Smooth muscle cell of trachea (primary cell): ENCODE measurements at places on chromosomes 2 and 18. TPM values are rescaled to one million over a fixed set of nuclear protein-coding genes. Genes with fewer than 3 reads are reported as not detected.

Gene MAP3K19
- total RNA-seq, result not detected in 2 replicates

Gene LYPD6
- 0.15 and 0.33 TPM in 2 replicates for total RNA-seq

Gene PREB
- total RNA-seq, result 33.7 and 40.2 TPM in 2 replicates

Gene HOXD12
- not detected in 2 replicates for total RNA-seq

Gene COL4A3
- total RNA-seq, result 0.17 and 0.29 TPM in 2 replicates

Gene DCC
- total RNA-seq, result 0.17 and 2.5 TPM in 2 replicates

Gene CDH7
- total RNA-seq, result not detected in 2 replicates

Gene PSMA8
- not detected in 2 replicates for total RNA-seq

Gene AKAIN1
- total RNA-seq, result not detected in 2 replicates

Gene CYP26B1
- total RNA-seq, result under 0.01 and 0.50 TPM in 2 replicates

Gene ADAM23
- total RNA-seq, result 10.6 and 13.2 TPM in 2 replicates

Gene KCNIP3
- total RNA-seq, result 2.9 and 3.6 TPM in 2 replicates

Gene ZNF532
- total RNA-seq, result 51.4 and 60.4 TPM in 2 replicates

Gene SERPINB13
- not detected in 2 replicates for total RNA-seq

Gene DBI
- 72.1 and 160 TPM in 2 replicates for total RNA-seq

Gene SLC8A1
- total RNA-seq, result 71.3 and 80.3 TPM in 2 replicates

Gene TMEM247
- total RNA-seq, result not detected in 2 replicates

Gene AQP12A
- not detected in 2 replicates for total RNA-seq

Gene TMEM17
- total RNA-seq, result 2.0 and 2.8 TPM in 2 replicates

Gene EFHD1
- under 0.01 TPM in 1 of 2 replicates, not detected in the other for total RNA-seq

Gene FTCDNL1
- 3.3 and 4.5 TPM in 2 replicates for total RNA-seq

Gene PTPRM
- 43.8 and 78.6 TPM in 2 replicates for total RNA-seq

Gene NEB
- 0.15 and 0.17 TPM in 2 replicates for total RNA-seq

Gene SLC40A1
- total RNA-seq, result 15.4 and 73.1 TPM in 2 replicates

Gene RTP5
- total RNA-seq, result not detected in 2 replicates

Gene SEMA4F
- 10.2 and 18.4 TPM in 2 replicates for total RNA-seq

Gene PLEKHM3
- 15.6 and 16.0 TPM in 2 replicates for total RNA-seq

Gene SLC4A5
- total RNA-seq, result under 0.01 and 0.44 TPM in 2 replicates

Gene PSD4
- total RNA-seq, result 1.6 and 5.0 TPM in 2 replicates

Gene POMC
- total RNA-seq, result 0.66 and 3.8 TPM in 2 replicates

Gene SKOR2
- not detected in 2 replicates for total RNA-seq

Gene ERMN
- not detected in 2 replicates for total RNA-seq

Gene DUSP19
- total RNA-seq, result 3.5 TPM in 2 replicates

Gene COBLL1
- 5.8 and 6.5 TPM in 2 replicates for total RNA-seq

Gene RAD51AP2
- not detected in 2 replicates for total RNA-seq

Gene PNO1
- 8.7 and 10.9 TPM in 2 replicates for total RNA-seq

Gene EML6
- total RNA-seq, result 0.15 and 0.66 TPM in 2 replicates

Gene CHRND
- not detected in 2 replicates for total RNA-seq

Gene SPP2
- not detected in 2 replicates for total RNA-seq

Gene FHOD3
- 18.8 and 22.3 TPM in 2 replicates for total RNA-seq
